ENCODE measurements at places on chromosomes 13 and 19.

GRCh38 chr13:50887151-50887550 is 22.4 kb upstream of the RNASEH2B start:
- DNase-seq = no peak

GRCh38 chr13:29654843-29655547 is 59.5 kb upstream of the SLC7A1 start:
- no peak for DNase-seq

GRCh38 chr13:23741879-23742510 is 147.2 kb downstream of the MIPEP start:
- no peak for DNase-seq

- DNase-seq = no peak
These were observed at the start of gene ATP12A for GRCh38 chr13:24680258-24680920. ATP12A (plus strand) TSS chr13:24680408; CDS start chr13:24680744, 336 bp downstream.

- DNase-seq = no peak
These were observed 1078.7 kb upstream of the ATXN8OS start for GRCh38 chr13:69028936-69029335.

DNA sequence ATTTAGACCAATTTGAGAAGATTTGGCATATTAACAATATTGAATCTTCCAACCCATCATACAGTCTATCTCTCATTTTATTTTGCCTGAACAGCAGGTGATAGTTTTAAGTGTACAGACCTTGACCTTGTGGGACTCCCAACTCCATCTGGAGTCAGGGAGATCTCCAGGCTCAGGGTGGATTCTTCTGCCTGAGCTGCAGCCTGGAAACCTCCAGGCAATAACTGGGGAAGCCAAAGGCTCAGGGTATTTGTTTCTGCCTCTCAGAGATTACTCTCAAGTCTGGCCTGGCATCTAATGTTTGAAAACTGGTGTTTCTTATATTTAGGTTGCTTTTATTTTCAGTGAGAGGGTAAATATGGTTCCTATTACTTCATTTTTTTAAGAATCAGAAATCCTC is 102.1 kb upstream of the C1QTNF9B start:
- no peak for DNase-seq

DNA sequence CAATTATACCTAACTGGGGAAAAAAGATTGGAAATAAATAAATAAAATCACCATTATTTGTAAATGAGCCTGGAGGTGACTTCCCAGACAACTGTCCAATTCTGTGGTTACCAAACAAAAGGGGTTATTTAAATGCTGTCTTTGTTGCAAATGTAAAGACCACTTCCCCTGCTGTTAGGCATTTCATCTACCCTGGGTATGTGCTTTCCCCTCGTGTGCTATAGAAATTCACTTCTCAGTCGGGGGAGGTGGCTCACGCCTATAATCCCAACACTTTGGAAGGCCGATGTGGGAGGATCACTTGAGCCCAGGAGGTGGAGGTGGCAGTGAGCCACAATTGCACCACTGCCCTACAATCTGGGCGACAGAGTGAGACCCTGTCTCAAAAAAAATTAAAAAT is 101.9 kb upstream of the AKAP11 start:
- no peak for DNase-seq

DNA sequence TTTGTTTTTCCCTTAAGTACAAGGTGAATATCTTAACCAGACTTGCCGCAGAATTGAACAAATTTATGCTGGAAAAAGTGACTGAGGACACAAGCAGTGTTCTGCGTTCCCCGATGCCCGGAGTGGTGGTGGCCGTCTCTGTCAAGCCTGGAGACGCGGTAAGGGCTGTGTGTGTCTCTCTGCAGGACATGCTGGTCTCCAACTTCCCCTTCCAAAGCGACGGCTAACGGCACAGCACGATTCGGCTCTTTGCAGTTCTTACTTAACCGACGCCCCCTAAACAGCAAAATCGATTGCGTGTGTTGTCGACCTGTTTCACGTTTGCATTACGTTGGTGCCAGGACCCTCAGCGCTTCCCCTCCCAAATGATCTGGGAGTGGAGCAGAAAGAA is 73.2 kb downstream of the GGACT start:
- DNase-seq = no peak

- DNase-seq = no peak
These were observed 392.7 kb upstream of the HTR2A start for GRCh38 chr13:47289567-47289966.

DNA sequence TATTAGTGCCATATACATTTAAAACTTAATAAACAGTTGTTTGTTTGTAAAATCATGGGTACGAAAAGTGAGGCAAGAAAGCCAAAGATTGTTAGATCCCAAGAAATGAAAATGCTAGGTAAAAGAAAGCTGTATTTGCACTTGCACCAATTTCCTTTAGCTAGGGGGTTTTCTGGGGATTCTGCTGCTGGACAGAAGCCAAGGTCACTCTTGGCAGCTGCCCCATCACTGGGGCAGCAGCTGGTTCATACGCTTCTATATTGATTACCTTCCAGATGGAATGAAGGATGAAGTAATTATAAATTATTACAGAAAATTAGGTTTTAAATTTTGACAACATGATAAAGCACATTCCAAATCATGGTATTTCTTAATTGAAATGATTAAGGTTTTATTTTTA is 127.4 kb downstream of the SLITRK5 start:
- DNase-seq = no peak

GRCh38 chr13:50085063-50085462 is 69.8 kb downstream of the KCNRG start:
- no peak for DNase-seq

DNA sequence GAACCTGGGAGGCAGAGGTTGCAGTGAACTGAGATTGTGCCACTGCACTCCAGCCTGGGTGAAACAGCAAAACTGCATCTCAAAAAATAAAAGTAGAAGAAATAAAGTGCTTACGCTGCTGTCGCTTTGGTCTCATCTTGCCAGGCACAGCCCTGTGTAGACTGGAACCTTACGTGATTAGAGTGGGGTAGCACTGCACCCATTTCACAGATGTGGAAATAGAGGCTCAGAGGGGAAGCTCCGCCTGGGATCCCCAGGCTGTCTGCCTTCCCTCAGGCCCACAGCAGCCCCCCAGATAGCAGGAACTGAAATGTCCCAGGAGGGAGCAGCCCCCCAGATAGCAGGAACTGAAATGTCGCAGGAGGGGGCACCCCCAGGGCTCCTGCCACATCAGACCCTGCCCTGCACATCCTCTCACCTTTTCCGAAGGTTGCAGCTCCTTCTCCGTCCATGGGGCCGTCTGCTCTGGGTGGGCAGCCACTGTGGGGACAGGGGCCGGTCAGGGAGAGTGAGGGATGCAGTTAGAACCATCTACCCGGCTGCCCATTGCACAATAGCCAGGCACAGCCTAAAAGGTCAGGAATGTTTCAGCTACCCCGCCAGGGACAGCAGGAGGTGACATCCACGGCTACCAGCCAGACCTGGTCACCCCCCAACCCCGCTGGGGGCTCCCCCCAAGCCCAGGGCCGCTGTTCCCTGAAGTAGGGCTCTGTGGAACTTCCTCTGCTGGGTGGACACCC is 1.9 kb downstream of the PLIN4 start:
- no peak for DNase-seq

DNA sequence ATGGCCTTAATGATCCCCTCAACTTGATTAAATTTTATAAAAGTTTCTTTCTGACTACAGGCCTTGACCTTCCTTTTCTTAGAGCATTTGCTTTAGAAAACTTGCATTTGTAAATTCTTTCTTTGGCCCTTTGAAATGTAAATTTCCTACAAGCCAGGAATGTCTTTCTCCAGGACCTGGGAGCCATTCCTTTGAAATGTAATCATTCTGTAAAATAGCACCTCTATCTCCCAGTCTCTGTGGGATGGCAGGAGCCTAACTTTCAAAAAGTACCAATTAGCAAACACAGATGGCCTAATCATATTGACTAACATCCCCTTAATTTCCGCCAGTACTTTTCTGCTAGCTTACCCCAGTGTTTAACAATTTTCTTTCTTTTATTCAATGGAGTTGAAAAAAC is 1394.2 kb upstream of the ATXN8OS start:
- DNase-seq = no peak

- DNase-seq = no peak
These were observed 42.1 kb downstream of the TUBGCP3 start for GRCh38 chr13:112545856-112546255.

GRCh38 chr19:17602872-17603510 is 47.5 kb downstream of the COLGALT1 start:
- no peak for DNase-seq

- no peak for DNase-seq
These were observed 13.3 kb downstream of the PLEKHF1 start for GRCh38 chr19:29678484-29679106.

- no peak for DNase-seq
These were observed 2.0 kb downstream of the NACC1 start for GRCh38 chr19:13120031-13120430.

GRCh38 chr13:52924289-52925148 is 76.1 kb upstream of the PCDH8 start:
- DNase-seq = no peak

- no peak for DNase-seq
These were observed 215.1 kb upstream of the SPRY2 start for GRCh38 chr13:80555796-80556678.

DNA sequence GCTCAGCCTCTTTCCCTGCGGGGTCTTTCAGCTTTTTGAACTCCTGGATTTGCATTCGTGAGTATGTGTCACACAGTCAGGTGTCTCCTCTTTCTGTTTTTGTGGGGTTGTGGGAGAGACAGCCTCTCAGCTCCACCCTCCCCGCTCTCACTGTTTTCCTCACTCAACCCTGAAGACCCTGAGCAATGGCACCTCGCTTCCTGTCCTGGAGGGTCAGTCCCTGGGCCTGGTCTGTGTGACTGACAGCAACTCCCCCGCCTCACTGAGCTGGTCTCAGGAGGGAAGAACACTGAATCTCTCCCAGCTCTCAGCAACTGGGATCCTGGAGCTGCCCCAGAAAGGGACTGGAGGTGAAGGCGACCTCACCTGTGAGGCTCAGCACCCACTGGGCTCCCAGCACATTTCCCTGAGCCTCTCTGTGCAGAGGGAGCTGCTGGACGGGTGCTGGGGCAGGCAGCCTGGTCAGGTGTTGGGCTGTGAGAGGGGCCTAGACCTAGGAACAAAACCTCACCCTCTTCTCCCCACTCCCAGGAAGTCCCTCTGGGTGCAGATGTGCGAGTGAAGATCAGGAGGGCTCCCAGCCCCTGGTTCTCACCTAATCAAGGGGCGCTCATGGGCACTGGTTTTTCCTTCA is 4.2 kb upstream of the SIGLEC7 start:
- DNase-seq = no peak

- no peak for DNase-seq
These were observed 436.2 kb downstream of the SLITRK6 start for GRCh38 chr13:85362980-85363379.

DNA sequence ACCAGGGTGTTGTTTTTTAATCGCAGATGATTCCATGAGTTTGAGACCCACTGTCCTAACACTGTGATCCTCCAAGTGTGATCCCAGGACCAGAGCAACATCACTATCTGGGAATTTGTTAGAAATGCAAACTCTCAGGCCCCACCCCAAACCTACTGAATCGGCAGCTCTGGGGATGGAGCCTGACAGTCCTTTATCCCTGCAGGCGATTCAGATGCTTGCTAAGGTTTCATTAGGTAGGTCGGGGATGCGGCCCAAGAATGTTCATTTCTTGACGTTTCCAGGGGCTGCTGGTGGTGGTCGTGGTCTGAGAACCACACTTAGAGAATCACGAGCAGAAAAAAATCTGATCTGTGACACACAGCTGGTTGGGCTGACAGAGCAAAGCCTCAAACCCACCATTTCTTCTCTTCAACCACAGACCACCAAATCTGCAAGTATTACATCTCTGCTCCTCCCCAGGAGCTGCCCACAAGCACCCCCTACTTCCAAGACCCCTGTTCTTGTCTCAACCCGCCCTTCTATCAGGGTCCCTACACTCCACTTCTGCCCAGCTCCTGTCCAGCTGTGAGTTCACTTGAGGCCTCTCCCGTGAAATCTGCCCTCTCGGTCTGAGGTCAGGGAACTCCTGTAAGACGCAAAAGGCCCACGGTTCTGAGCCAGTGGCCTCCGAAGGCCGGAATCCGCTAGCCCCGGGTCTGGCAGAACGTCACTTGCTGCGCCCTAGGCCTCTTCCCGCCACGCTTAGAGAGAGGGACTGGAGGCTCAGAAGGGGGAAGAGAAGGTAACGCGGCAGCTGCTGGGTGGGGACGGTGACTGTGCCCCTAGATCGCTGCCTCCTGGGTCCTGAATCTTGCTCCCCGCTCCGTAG is 1.1 kb upstream of the FARP1 start:
- no peak for DNase-seq

DNA sequence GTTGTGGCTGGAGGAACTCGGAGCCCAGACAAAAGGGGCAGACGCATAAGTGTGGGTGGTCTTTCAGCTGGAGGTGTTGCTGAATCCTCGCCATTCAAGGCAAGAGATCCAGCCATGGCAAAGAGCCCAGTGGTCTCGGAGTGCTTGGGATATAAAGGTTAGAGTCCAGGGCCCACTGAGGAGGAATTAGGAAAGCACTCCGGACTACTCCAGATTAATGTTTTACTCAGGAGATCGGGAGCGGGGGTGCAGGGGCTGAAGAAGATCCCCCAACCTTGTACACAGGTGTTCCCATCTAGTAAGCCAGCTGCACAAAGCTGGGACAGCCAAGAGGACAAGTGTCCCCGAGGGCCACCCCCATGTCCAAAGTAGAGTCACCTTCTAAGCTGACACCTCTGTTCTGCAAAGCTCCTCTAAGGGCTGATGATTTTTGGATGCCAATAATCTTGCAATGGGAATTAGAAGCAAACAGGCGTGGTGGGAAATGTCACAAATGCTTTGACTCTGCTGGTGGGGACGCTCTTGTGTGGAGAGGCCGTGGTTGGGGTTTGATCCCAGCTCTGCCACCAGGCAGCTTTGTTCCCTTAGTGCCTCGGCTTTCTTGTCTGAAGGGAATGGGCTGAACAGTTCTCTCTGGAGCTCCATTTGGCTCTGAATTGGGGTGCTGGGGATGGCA is 194.3 kb upstream of the SOX1 start:
- DNase-seq = no peak

- DNase-seq = no peak
These were observed 103.5 kb downstream of the PRR20E start for GRCh38 chr13:57270493-57270892.

DNA sequence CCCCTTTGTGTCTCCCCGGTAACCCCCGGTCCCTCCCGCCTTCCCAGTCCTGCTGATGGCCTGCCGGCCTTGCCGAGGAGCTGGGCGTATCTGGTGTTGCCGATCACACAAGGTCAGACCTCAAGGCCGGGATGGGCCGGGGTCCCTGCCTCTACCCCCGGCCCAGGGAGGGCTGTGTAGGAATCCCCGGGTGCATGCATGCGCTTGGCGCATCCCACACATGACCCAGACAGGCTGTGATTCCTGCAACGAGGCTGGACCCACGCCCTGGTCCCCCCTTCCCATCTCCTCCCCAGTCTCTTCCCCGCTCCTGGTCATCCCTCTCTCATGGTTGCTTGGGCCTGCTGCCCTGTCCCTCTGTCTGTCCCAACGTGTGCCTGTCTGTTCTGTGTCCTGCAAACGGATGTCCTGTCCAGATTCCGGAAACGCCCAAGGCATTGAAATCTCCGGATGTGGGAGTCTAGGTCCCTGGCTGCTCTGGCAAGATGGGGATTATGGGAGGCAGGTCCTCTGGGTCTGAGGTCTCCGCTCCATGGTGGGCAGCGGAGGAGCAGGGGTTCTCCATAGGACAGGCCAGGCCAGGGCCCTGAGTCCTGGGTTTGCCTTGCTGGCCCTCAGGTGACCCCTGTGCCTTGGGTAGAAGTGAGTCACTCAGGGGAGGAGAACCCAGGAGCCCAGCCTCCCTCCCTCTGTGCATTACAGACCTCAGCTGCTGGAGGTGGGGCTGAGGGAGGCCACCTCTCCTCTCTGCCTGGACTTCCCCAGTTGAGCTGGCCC is 1.6 kb downstream of the PKN1 start:
- DNase-seq = no peak

GRCh38 chr13:33352041-33352440 is 66.5 kb upstream of the STARD13 start:
- DNase-seq = no peak

Measured in GM18507 (cell line).